ENCODE measurements at places on chromosomes 1 and 21. TPM values are rescaled to one million over a fixed set of nuclear protein-coding genes. Genes with fewer than 3 reads are reported as not detected.
A peak's percentile ranks its signal among the peaks of the same experiment; 100 is the strongest.

DNA sequence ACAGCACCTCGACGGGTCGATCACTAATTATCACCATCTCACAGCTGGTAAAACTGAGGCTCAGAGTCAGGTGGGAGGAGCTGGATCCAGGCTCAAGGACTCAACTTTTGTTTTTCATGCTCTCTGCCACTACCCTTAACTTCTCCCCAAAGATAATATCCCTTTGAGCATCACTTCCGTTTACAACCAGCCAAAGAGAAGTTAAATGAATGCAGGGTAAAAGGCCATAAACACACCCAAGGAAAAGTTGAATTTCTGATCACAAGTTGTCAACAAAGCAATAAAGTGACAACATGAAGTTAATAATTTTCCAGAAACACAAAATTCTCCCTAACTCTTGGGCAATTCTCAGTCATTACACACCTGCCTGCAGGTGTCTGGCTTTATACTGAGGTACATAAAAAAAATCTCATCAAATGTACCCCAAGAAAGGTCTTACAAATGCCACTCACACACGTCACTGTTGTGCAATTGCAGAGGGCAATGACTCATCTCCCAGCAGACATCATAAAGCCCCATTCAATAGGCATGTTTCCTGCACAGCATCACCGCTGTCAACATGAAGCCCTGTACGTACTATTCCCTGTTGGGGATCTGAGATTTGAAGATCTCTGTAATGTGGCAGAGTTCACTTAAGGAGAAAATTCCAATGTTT lies 3.4 kb downstream of the OR2T11 start:
- H3K27ac ChIP-seq = no peak overlapping the region
- DNase-seq = no peak
- H3K4me1 ChIP-seq = no peaks in the 10 kb centered on the region
- H3K36me3 ChIP-seq = no peaks in the 10 kb centered on the region
- H3K4me3 ChIP-seq = no peak overlapping the region

DNA sequence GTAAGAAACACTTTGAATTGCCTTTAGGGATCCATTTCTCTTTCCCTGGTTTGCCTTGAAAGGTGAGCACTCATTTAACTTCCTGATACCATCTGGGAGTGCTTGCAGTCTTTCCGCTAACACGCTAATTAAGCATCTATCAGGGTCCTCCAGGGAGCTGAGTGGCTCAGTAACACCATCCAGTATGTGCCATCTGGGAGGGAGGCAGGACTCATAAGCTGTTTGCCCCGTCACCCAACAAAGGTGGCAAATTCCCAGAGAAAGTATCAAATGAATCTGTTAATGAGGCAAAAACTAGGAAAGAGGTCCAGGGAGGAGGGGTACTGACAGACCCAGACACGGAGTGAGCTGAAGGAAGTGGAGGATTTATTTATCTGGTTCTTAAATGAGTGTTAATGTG lies 430.9 kb downstream of the HLX start:
- H3K36me3 ChIP-seq = no peaks in the 10 kb centered on the region
- no peak overlapping the region for H3K27ac ChIP-seq
- no peak for DNase-seq

GRCh38 chr1:175267716-175268416 lies 75.3 kb upstream of the KIAA0040 start:
- DNase-seq = no peak
- H3K36me3 ChIP-seq = peaks cover 21% of the 10 kb centered on the region
- no peak overlapping the region for H3K27ac ChIP-seq
- no peaks in the 10 kb centered on the region for H3K4me1 ChIP-seq
- H3K4me3 ChIP-seq = no peak overlapping the region

GRCh38 chr1:66809736-66810326 lies 8.8 kb upstream of the INSL5 start:
- H3K4me3 ChIP-seq = no peak overlapping the region
- no peaks in the 10 kb centered on the region for H3K4me1 ChIP-seq
- H3K27ac ChIP-seq = no peak overlapping the region
- no peaks in the 10 kb centered on the region for H3K36me3 ChIP-seq
- H3K27me3 ChIP-seq = no peaks in the 10 kb centered on the region

GRCh38 chr1:160761886-160762285 lies 22.8 kb downstream of the SLAMF7 start:
- peaks cover 15% of the 10 kb centered on the region for H3K4me1 ChIP-seq
- no peaks in the 10 kb centered on the region for H3K27me3 ChIP-seq
- no peak overlapping the region for H3K4me3 ChIP-seq
- no peak overlapping the region for H3K27ac ChIP-seq

DNA sequence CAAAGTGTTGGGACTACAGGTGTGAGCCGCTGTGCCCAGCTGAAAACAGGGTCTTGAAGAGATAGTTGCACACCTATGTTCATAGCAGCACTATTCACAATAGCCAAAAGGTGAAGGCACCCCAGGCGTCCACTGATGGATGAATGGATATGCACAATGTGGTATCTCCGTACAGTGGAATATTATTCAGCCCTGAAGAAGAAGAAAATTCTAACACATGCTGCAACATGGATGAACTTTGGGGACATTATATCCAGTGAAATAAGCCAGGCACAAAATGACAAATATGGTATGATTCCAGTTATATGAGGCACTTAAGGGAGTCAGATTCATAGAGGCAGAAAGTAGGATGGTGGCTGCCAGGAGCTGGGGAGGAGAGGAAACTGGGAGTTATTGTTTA lies 137.6 kb upstream of the WNT4 start:
- no peak overlapping the region for H3K4me3 ChIP-seq
- no peaks in the 10 kb centered on the region for H3K4me1 ChIP-seq
- DNase-seq = no peak
- no peaks in the 10 kb centered on the region for H3K36me3 ChIP-seq

DNA sequence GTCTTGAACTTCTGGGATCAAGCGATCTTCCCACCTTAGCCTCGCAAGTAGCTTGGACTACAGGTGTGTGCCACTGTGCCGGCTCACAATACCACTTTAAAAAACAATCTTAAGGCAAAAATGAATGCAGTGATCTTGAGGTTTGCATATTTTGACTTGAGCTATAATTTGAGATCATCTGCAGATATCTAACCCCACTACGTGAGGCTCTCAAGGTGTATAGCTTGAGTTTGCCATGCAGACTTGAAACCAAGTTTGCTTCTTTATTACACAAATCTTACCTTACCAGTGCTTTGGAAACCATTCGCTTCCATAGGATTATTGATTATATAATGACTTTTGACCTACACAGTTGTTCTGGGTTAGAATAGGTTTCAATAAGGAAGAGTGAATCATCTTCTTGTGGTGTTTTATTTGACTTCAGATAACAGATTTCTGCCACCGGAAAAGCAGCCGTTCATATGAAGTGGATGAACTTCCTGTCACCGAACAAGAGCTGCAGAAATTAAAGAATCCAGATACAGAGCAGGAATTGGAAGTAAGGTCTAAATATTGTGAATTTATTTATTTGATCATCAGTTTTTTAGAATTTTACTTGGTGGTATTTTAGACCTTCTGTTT lies 155.1 kb downstream of the VPS13D start:
- DNase-seq = no peak
- no peaks in the 10 kb centered on the region for H3K27me3 ChIP-seq
- peaks cover 89% of the 10 kb centered on the region for H3K36me3 ChIP-seq
- H3K4me1 ChIP-seq = peaks cover 45% of the 10 kb centered on the region
- H3K27ac ChIP-seq = peak overlapping the region; percentile 72

Gene IL22RA1
- polyA plus RNA-seq = not detected

Gene GJC2
- 0.16 TPM for polyA plus RNA-seq

Gene HOOK1
- polyA plus RNA-seq = 14.3 TPM

Gene VHLL
- not detected for polyA plus RNA-seq

Gene PHTF1
- 4.3 TPM for polyA plus RNA-seq

All from naive thymus-derived CD8-positive, alpha-beta T cell (primary cell).